Activated T-helper 2 cell treated with anti-CD3 and anti-CD28 coated beads, Interferon-gamma antibody, Interleukin-2, Interleukin-4, amounts not matched to agents 10 μg/mL and 5 μg/mL and 100 μg/mL, durations not matched to agents 14 hours and 24 hours and 36 hours (primary cell): ENCODE measurements at places on chromosomes 6 and 20.

DNA sequence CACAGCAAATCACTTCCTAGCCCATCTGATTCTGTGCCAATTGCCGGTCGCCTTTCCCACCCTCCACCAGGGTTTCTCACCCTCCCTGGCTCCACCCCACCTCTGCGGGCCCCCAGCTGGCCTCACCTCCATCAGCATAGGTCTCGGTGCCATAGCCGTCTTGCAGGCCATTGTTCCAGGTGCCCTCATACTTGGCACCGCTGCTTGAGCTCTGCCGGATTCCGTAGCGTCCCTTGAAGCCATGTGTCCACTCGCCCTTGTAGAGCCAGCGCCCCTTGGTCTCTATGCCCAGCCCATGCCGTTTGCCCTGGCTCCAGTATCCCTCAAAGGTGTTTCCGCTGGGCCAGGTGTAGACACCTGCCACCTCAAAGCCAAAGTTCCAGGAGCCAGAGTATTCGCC, 787 bp downstream of the JPH2 start:
- H3K27me3 ChIP-seq: peaks cover 55% of the 10 kb centered on the region
- no peak for DNase-seq
- H3K27ac ChIP-seq: no peak overlapping the region

DNA sequence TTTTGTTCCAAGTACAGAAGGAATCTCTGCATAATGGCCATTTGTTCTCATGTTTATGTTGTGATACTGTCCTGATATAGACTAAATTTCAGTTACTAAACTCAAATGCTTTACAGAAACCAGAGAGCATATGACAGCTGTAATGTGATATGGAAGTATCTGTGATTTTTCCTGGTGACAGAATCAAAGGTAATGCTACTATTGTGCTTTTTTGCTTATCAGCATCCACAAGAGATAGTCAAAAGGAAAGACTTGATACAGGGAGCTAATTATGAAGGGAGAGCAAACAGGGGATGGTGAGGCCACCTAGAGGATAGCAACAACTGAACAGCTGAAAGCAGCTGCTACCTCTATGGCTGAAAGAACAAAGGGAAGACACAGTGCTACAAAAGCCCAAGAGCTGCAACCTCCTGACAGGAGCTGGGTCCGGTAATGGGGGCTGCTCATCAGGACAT, 181.4 kb downstream of the PHF3 start:
- H3K4me1 ChIP-seq: no peaks in the 10 kb centered on the region
- no peak overlapping the region for H3K4me3 ChIP-seq
- H3K27ac ChIP-seq: no peak overlapping the region

DNA sequence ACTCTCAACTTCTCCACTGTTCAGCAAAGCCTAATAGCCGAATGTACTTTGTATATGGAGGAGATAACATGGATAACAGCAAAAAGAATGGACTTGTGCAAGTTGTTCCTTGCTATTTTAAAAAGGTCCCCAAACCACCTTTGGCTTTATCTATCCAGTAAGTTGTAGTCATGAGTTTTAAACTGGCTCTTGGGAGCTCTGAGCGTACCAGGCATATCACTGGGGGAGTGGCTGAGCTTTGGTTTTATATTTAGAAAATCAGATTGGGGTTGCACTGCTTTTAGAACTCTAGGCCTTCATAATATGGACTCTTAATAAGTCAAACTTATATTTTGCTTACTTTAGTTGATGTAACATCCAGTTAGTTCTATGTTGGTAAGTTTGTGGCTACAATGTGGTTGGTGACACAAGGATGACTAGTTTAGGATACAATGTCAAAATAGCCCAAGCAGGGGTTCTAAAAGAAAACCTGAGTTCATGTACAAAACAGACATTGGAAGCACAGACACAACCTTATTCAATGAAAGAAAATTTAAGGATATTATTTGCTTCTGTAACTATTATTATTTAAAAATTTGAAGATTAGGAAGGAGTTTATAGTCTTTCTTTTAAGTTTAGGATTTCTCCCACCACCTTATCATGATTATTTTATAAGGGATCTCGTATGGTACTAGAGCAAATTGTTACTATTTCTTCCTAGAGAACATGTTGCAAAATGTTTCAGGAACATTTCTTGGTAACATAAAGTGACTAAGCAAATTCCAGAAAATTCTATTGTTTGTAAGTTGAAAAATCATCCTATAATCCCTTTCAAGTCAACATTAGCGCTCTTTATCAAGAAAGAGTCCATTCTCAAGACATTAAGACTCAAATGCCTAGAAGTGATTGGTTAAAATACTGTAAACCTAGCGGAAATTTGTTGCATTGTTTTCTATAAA, 165.8 kb upstream of the SUPT3H start:
- H3K4me1 ChIP-seq: peaks cover 68% of the 10 kb centered on the region
- H3K4me3 ChIP-seq: no peak overlapping the region
- H3K27me3 ChIP-seq: no peaks in the 10 kb centered on the region
- DNase-seq: no peak

DNA sequence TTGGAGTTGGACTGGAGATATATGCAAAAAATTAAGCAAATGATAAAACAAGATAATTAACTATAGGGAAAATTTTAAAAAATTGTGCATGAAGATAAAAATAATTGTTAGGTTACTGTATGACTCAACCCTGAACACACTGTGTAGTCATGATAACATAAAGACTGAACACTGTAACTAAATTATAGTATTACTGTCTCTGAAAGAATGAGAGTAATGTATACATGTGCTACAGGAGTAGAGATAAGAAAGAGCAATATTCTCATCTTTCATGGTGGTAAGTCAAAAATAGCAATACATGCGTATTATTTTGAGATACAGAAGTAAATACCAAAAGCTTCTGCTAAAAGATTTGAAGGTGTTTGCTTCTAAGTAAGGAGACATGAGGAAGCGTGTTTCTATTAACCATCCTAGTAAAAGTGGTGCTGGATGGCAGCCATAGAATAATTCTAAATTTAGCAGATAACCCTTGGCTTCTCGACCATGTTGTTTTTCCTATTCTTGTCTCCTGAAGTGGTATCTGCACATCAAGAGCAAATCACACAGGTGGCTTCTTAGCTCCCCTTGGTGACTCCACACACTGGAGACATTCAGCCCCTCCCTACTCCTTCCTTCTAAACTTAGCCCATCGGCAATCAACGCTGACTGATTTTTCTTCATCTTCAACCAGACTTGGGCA, 390.6 kb upstream of the PLCB4 start:
- H3K27ac ChIP-seq: no peak overlapping the region
- no peaks in the 10 kb centered on the region for H3K27me3 ChIP-seq

- H3K4me1 ChIP-seq: no peaks in the 10 kb centered on the region
- no peaks in the 10 kb centered on the region for H3K36me3 ChIP-seq
- no peak overlapping the region for H3K27ac ChIP-seq
- no peaks in the 10 kb centered on the region for H3K27me3 ChIP-seq
Measured at GRCh38 chr6:51552435-51552834, 535.0 kb downstream of the PKHD1 start.

- no peaks in the 10 kb centered on the region for H3K36me3 ChIP-seq
- H3K27me3 ChIP-seq: no peaks in the 10 kb centered on the region
- DNase-seq: no peak
- H3K4me3 ChIP-seq: no peak overlapping the region
- no peak overlapping the region for H3K27ac ChIP-seq
- H3K4me1 ChIP-seq: no peaks in the 10 kb centered on the region
Measured at GRCh38 chr6:3822747-3823445, 26.3 kb upstream of the FAM50B start.

DNA sequence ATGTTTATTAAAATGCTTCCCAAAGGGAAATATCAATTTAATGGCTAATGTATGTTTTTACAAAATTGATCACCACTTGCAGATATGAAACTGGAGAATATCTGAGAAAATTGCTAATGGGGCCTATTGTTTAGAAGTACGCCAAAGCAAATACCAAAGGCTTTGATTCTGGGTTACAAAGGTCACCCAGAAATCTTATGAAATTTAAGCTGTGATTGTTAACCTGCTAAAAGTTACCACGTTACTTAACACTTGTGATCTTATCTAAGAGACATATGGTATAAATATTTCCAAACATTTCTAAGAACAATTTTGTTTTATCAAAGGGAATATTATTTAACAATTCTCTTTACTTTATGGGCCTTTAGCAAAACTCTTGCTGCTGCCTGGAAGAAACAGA, 383.3 kb downstream of the TFAP2A start:
- no peak overlapping the region for H3K27ac ChIP-seq
- H3K36me3 ChIP-seq: no peaks in the 10 kb centered on the region
- no peak for DNase-seq
- H3K4me1 ChIP-seq: no peaks in the 10 kb centered on the region

DNA sequence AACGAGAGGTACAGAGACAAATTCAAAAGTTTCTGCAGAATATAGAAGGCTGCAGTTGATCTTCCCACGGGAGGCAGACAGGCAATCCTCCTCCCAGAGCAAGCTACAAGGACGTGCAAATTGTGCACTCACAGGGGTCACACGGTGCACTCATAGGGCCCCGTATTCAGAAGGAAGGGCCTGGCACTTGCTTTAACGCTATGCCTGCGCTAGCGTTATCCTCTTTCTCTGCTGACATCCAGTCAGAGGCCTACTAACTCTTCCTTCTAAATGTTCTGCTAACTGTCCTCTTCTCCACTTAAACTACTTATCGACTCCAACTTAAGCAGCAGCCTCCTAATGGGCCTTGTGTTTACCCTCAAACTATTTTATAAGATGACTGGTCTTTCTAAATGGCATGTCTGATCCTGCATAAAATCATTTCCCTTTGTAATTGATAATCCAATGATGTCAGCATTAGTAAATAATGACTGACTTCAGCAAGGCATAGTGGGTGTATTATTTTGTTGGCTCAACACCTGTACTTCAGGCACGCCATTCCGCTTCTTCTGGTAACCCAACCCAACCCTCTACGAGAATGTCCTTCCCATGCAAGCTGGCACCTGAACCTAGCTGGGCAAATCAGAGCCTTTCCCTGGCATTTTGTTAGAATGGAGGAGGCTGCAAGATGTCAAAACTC, 2.2 kb downstream of the IFNGR1 start:
- no peaks in the 10 kb centered on the region for H3K27me3 ChIP-seq
- DNase-seq: no peak
- H3K36me3 ChIP-seq: peaks cover 40% of the 10 kb centered on the region
- no peak overlapping the region for H3K4me3 ChIP-seq

GRCh38 chr6:126664271-126664670, 324.4 kb downstream of the CENPW start:
- no peak for DNase-seq
- H3K36me3 ChIP-seq: no peaks in the 10 kb centered on the region
- H3K4me1 ChIP-seq: no peaks in the 10 kb centered on the region
- no peaks in the 10 kb centered on the region for H3K27me3 ChIP-seq

- peaks cover 3% of the 10 kb centered on the region for H3K36me3 ChIP-seq
- no peak for DNase-seq
- H3K4me3 ChIP-seq: no peak overlapping the region
- H3K4me1 ChIP-seq: peaks cover 6% of the 10 kb centered on the region
- no peak overlapping the region for H3K27ac ChIP-seq
Measured at GRCh38 chr6:38099221-38099620, 279.7 kb downstream of the ZFAND3 start.

- H3K4me1 ChIP-seq: peaks cover 34% of the 10 kb centered on the region
- H3K4me3 ChIP-seq: no peak overlapping the region
- H3K36me3 ChIP-seq: peaks cover 6% of the 10 kb centered on the region
- peak overlapping the region; percentile 29 for H3K27ac ChIP-seq
- peak; percentile 36 for DNase-seq
Measured at GRCh38 chr6:100472674-100473073, 8.0 kb upstream of the SIM1 start.

GRCh38 chr6:76681781-76682180, 609.3 kb upstream of the IMPG1 start:
- H3K4me3 ChIP-seq: no peak overlapping the region
- H3K27ac ChIP-seq: no peak overlapping the region
- no peaks in the 10 kb centered on the region for H3K27me3 ChIP-seq
- H3K4me1 ChIP-seq: no peaks in the 10 kb centered on the region

DNA sequence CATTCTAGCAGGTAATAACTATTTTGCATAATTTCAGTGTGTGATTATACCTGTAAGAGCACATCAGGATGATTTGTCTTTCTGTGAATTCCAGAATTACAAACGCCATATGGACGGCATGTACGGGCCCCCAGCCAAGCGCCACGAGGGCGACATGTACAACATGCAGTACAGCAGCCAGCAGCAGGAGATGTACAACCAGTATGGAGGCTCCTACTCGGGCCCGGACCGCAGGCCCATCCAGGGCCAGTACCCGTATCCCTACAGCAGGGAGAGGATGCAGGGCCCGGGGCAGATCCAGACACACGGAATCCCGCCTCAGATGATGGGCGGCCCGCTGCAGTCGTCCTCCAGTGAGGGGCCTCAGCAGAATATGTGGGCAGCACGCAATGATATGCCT, 122.7 kb downstream of the TMEM242 start:
- peaks cover 48% of the 10 kb centered on the region for H3K36me3 ChIP-seq
- DNase-seq: no peak
- no peak overlapping the region for H3K27ac ChIP-seq
- no peak overlapping the region for H3K4me3 ChIP-seq
- no peaks in the 10 kb centered on the region for H3K27me3 ChIP-seq
- peaks cover 5% of the 10 kb centered on the region for H3K4me1 ChIP-seq

DNA sequence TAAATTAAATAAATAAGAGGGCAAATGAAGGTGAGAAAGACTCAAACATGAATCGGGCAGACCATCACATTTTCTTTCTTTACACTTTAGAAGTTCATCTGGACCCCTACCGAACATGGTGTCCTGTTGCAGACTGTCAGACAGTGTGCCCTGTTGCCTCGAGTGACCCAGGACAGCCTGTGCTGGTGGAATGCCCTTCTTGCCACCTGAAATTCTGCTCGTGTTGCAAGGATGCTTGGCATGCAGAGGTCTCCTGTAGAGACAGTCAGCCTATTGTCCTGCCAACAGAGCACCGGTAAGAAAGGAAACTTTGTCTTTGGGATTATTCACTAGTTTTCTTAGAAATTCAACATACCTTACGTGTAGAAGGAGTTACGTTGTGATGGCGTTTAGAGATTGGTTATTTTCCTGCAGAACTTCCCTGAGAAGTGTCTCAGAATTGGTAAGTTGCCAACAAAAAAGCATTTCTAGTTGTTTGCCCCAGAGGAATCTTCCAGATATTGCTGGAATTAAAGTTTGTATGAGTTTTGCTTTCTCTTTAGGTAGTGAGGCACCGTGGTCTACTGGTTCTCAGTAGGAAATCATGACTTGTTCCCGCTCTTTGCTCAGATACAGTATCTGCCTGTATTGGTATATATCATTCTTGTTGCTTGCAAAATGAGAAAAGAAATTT, 70.1 kb downstream of the RNF144B start:
- peaks cover 6% of the 10 kb centered on the region for H3K4me1 ChIP-seq
- peaks cover 3% of the 10 kb centered on the region for H3K36me3 ChIP-seq
- DNase-seq: no peak
- H3K27ac ChIP-seq: no peak overlapping the region
- H3K27me3 ChIP-seq: peaks cover 2% of the 10 kb centered on the region

GRCh38 chr6:167529444-167530335, 204.8 kb downstream of the TTLL2 start:
- no peaks in the 10 kb centered on the region for H3K4me1 ChIP-seq
- no peak overlapping the region for H3K4me3 ChIP-seq
- DNase-seq: no peak
- no peaks in the 10 kb centered on the region for H3K27me3 ChIP-seq
